ENCODE measurements at places on chromosomes 13 and 19.
A peak's percentile ranks its signal among the peaks of the same experiment; 100 is the strongest.

DNA sequence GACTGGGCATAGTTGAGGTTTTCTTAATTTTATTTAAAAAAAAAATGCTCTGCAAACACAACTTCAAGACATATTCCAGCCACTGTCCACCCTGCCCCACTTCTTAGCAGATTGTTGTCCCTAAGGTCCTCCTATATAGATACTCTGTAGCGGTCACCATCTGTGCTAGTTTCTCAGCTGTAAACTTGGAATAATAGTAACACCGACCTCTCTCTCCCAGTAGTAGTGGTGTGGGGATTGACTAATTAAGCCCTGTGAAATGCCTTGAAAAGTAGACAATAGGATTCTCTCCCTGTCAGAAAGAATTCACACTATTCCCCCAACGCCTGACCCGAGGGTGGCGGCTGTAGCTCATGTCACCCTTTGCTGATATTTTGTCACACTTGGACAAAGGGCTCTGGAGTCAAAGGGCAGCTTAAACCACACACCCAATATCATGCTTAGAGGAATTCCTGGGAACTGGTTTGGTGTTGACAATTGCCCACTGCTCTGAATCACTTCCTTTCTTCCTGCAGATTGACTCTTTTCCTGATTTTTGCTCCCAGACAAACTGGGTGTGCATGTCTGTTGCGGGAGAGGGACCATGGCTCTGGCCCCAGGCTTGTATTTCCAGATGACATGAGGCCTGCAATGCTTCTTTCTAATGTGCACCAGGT, 9.2 kb upstream of the SERP2 start:
- DNase-seq: peak; percentile 20

GRCh38 chr19:36963280-36963679, 47.1 kb downstream of the ZNF568 start:
- DNase-seq: no peak

- no peak for DNase-seq
Observed at GRCh38 chr13:40494946-40495620, 171.4 kb downstream of the FOXO1 start.

GRCh38 chr13:110297766-110298504, 9.0 kb downstream of the COL4A1 start:
- no peak for DNase-seq

DNA sequence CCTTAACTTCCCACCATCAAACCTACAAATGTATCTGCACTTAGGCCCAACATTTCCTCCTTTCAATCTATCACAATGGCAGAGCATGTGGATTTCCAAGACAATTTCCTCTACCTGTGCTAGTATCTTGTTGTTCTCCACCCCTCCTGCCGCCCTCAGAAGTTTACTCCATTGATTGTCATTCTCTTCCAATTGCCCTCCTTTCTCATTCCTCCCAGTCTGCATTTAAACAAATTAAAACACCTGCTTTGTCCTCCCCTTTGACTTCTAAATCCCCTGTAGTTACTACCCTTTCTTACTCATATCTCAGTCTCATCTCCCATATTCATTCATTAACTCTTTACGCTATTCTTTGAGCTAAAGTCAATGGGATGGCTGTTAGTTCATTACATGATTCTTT, 370.6 kb downstream of the DIAPH3 start:
- no peak for DNase-seq

DNA sequence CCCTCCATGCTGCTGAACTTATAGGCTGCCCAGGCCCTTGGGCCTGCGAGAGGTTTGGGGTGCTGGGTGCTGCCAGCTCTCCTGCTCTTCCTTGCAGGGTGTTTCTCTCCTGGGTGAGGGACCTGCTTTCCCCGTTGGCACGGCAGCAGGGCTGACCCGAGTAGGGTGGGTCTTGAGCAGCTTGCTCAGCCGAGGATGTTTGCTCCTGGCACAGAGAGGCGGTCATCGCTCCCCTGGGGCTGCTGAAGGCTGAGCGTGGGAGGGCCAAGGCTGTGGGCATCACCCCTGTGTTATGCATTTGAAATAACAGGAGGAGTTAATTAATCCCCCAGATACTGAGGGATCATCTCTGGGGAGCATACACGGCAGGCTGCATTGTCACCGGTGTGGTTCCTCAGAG, 5.3 kb downstream of the KCTD15 start:
- DNase-seq: no peak

- DNase-seq: no peak
Observed at GRCh38 chr13:68834375-68834774, 1273.3 kb upstream of the ATXN8OS start.

All from right cardiac atrium (tissue), 5 donors.